ENCODE measurements at places on chromosomes 7 and 10.

DNA sequence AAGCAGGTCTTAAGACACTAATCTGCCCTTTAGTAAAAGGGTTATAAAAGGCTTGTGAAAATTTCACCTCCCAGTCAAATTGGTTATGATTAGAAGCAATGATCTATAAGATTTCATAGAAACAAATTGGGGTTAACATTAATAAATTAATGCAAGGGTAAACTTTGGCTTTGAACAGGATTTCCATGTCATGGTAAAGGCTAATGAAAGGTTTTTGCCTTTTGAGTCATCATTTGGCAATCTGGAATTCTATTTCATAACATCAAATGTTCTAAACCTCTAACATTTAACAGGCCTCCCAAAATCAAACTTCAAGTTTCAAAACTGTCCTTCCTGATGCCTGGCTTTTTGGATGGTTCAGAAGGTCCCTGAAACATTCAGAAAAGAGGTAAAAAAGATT lies 62.4 kb downstream of the COA1 start:
- DNase-seq: no peak

DNA sequence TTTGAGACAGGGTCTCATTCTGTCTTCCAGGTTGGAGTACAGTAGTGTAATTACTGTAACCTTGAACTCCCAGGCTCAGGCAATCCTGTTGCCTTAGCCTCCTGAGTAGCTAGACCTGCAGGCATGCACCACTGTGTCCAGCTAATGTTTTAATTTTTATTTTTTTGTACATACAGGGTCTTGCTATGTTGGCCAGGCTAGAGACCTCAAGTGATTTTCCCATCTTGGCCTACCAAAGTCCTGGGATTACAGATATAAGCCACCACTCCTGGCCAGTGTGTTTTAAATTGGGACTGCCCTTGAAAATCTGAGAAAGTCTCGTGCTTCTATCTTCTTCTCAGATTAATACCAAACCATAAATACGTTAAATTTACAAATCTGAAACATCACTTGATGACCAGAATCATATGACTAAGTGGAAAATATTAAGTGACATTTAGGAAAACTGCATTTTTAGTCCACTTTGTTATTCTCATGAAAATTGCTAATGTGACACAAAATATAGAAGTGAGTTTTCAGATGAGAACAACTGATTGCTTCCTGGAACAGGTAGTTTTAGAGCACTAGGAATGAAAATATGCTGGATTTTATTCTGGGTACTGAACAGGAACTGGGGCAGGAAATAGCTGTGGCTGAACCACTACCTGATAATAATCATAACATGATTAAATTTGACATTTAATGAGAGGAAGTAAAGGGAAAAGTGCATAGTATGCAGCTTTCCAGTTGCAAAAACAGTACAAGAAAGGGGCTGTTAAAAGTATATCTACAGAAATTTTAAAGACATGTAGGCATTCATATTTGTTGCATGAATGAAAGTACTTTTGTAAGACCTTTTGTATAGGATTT lies 4.2 kb downstream of the PHTF2 start:
- DNase-seq: no peak

DNA sequence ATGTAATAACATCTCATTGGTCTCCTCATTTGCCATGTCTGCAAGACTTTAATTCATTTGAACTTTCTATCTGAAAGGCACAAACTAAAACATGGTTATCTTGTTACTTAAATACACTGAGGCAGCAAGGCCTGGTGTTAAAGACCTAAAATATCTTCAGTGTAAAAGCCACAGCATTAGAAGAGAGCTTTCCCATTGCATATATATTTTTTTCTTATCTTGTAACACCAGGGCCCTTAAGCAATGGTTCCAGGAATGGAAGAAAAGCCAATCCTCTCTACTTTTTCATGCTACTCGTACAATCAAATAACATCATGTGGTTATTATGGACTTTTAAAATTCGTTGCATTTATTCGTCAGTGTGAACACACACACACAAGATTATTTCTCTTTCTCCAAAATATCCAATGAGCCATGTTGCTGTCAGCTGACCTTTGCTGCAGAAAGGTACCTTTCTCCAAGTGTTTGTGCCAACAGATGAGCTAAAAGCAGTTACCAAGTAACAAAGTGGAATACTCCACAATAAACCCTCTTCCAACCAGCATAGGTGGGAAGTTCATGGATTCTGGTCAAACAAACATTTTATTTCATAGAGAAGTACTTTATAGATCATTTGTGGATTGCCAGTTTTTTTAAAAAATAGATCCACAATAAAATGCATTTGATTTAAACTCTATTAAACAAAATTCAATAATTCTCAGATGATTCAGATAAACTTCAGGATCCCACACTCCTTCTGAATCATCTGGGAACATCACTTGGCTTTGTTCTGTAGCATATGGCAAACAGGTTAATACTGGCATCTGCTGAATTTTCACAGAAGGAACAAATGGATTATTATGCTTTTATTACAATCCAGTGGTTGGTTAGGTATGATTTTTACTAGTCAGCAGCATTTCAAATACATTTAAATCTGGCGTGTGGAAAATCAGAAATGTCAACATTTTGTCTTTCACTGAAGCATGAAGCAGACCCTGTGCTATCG lies 63.3 kb upstream of the AGBL3 start:
- DNase-seq: no peak

DNA sequence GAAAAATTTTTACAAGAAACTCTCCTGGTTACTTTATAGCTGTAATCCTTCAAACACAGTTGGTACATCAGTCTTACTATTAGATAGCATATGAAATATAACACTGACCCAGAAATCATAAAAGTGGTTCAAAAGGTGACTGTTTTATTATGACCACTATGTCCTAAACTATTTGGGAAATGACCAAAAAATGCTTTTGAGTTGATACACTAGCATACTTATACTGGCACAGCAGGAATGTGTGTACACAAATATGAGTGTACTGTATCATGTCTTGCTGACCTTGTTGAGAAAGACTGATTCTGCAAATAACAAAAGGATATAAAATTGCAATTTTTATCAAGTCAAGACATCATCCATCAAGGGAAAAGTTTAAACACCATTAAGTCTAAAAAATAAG lies 24.3 kb downstream of the CSTF2T start:
- DNase-seq: no peak

GRCh38 chr7:18590744-18591340 lies 95.3 kb downstream of the HDAC9 start:
- no peak for DNase-seq

All from right hindlimb (tissue), 1 donor.